H4 (cell line): ENCODE measurements at places on chromosomes 13 and 19.

DNA sequence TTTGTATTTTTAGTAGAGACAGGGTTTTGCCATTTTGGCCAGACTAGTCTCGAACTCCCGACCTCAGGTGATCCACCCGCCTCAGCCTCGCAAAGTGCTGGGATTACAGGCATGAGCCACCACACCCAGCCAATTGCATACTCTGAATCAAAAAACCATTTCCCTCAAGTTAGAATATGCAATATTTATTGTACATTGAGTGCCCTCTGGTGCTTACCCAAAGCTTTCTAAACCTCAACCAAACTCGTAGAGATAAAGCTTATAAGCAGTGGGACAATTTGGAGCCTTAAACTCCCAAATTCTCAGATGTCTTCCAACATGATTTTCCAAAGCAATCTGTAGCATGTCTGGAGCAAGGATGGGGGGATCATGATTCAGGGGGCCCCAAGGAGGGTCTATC lies 22.4 kb downstream of the RFXAP start:
- no peak for DNase-seq

DNA sequence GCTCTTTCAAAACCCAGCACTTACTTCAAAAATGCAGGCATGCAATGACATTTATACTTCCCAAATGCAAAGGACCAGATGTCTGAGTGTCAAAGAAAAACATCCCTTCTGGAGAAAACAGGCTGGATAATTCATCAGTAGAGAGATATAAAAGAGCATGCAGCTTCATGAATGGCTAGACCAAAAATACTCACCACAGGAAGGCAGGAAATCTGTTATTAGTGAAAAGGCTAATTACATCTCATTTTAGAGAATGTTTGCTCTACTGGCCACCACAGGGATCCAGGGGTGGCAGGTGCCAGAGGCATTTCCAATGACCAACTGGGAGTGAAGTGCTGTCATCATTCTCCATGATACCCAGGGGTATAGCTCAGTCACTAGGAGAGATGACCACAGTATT lies 106.5 kb downstream of the LHFPL6 start:
- DNase-seq: no peak

DNA sequence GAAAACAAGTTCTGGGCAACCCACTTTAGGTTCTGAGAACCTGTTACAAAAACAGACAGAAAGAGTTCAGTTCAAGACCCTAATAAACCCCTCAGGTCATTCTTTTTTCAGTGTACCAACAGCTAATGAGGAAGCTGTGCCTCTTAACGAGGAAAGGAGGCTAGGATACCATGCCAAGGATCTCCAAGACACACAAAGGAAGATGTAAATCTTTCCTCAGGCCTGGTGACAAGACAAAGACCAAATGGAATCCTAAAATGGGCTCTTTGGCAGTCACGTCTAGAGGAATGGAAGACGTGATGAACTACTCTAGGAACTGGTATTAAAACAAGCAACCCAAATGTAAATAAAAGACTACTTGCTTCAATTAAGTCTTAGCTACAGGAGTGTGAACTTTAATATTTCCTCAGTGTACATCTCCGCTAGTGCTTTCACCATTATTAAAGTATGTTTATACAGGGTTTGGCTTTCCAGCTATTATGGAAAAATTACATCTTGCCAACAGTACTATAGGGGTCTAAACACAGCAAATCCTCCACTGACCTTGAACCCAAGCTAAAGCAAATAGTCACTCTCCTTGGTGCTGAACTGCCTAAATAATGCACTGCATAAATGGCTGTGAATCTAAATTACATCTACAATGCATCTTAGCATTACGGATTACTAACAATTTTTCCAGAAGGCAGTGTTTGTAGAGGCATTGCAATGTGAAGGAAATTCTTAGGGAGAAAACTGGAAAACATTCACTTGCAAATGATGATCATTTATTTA lies 42.3 kb downstream of the ENOX1 start:
- DNase-seq: no peak

- no peak for DNase-seq
Observed at GRCh38 chr13:35920816-35921215, 210.4 kb downstream of the DCLK1 start.

GRCh38 chr13:103033999-103034398 lies 32.2 kb downstream of the SLC10A2 start:
- no peak for DNase-seq

DNA sequence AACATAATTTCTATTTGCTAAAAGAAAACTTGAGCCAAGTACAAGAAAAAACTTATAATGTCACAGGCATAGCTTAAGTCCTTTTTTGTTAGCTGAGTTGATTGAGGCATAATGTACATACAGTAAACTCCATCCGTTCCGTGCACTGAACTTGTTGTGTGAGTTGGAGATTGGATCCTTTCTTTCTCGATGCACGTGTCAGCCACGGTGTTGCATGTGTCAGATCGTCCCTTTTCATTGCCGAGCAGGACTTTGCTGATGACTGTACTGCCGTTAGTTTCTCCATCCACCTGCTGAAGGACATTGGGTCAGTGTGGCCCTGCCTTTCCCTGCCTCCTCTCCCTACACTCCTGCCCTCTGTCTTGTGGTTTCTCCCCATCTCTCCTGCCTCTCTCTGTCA lies 34.4 kb downstream of the IGFL2 start:
- DNase-seq: no peak

DNA sequence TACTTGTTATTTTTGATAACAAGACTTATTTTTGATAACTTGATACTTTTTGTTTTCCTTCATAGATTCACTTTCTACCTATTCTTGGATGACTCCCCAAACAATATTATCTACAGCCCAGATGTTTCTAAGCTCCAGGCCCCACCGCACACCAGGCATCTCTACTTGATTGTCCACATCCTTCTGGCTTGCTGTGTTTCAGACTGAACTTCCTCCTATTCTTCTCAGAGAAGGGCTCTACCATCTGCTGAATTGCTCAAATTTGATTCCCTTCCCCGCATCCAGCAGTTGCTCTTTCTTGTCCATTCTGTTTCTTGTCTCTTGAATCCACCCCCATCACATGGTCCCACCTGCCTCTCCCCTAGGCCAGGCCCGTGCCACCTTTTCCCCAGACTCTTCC lies 13.0 kb downstream of the NUDT15 start:
- no peak for DNase-seq

GRCh38 chr13:68304286-68304893 lies 1074.3 kb upstream of the PCDH9 start:
- DNase-seq: peak; percentile 8

DNA sequence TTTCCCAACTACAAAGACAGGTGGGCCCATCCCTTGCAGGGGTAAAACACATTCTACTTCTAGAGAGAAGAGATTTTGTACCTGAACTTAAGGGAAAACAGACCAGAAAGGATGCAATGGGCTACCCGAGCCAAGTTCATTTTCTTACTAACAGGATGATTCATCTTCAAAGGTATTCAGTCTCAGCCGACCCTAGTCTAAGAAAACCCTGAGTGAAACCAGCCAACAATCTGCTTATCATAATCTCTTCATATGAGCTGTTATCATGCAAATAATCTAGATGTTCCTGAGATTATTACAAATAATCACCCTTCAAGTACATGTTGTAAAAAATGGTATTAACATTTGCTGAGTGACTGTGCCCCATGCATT lies 15.6 kb downstream of the PABPC3 start:
- DNase-seq: no peak

DNA sequence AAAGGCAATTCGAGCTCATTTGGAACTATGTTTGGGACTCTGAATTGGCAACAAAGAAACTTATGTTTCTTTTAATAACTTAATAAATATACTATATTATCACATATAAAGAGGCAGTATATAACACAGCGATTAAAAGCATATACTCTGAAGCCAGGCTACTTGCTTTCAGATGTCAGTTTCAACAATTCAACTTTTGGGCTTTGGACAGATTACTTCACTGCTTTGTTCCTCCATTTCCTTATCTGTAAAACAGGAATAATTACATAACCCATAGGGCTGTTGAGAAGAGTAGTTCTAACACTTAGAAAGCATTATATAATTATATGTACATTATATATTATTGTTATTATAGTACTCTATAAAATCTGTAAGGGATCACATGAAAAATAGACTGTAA lies 107.2 kb downstream of the EDNRB start:
- no peak for DNase-seq

GRCh38 chr13:93660391-93661063 lies 433.9 kb downstream of the GPC6 start:
- no peak for DNase-seq

GRCh38 chr13:66553391-66553790 lies 676.7 kb downstream of the PCDH9 start:
- DNase-seq: no peak

- no peak for DNase-seq
Observed at GRCh38 chr19:43152214-43152613, 34.1 kb downstream of the PSG5 start.

DNA sequence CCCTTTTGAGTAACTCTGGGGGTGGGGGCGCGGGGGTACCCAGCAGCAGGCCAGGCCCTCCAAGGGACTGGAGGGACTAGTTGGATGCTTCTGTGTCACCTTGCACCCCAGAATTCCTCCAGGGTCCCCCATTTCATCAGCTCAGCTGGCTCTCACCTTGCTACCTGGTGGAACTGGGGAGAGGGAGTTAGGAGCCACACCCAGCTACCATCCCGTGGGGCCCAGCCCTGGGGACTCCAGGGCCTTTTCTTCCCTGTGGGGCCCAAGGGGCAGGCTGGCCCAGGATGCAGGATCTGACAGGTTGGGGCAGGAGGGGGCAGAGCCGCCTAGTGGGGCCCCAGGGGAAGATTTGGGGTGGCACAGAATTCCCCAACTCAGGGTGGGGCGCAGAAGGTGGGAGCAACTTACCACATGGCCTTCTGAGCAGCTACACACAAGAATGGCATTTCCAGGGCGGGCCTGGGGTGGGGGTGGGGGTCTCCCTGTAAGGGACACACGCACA lies 32.8 kb upstream of the NANOS3 start:
- no peak for DNase-seq

GRCh38 chr19:4456476-4456842 lies 1.1 kb downstream of the UBXN6 start:
- DNase-seq: no peak

DNA sequence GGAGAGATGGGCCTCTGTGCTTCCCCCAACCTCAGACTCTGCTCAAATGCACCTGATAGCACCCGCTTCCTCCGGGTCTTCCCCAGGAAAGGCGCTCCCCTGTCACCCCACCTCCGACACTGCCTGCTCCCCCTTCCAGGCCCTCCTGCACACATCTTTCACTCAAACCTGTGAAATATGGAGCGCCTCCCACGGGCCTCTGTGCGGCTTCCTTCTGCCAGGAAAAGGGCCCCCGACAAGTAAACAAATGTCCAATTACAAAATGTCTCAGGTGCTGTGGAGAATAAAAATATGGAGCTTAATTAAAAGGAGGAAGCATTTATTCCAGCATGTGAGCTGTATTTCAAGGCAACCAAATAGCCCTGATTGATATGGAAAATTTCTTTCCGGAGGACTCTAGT lies 15.6 kb upstream of the CCNE1 start:
- no peak for DNase-seq

GRCh38 chr13:39967199-39967959 lies 311.9 kb downstream of the COG6 start:
- DNase-seq: no peak

- DNase-seq: no peak
Observed at GRCh38 chr19:46724468-46724867, 7.6 kb upstream of the PRKD2 start.

- no peak for DNase-seq
Observed at GRCh38 chr13:94369972-94370436, 109.5 kb downstream of the DCT start.

GRCh38 chr19:19591133-19591825 lies 27.2 kb downstream of the PBX4 start:
- DNase-seq: peak; percentile 91

GRCh38 chr13:91313103-91313502 lies 34.4 kb upstream of the MIR17HG start:
- peak; percentile 19 for DNase-seq

DNA sequence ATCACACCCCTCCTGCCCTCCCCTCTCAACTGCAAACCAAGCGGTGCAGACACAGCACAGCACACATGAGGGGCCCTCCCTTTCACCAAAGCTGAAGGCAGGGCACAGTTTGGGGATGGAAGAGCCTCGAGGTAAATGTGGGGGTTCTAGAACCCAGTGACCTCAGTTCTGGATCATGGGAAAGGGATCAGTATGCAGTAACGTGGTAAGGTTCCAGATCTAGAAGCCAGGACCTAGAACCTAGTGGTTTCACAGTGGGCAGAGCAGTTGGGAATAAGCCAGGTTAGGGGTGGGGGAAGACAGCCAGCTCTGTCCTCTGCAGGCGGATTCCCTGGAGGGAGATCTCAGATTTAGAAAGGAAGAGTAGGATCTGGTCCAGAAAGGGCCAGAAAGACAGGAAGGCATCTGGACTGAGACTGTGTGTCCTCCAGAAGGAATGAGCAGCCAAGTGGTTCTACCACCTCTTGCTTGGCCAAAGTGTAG lies 3.1 kb downstream of the FTL start:
- DNase-seq: no peak

GRCh38 chr13:23658929-23659541 lies 88.8 kb downstream of the TNFRSF19 start:
- DNase-seq: no peak

DNA sequence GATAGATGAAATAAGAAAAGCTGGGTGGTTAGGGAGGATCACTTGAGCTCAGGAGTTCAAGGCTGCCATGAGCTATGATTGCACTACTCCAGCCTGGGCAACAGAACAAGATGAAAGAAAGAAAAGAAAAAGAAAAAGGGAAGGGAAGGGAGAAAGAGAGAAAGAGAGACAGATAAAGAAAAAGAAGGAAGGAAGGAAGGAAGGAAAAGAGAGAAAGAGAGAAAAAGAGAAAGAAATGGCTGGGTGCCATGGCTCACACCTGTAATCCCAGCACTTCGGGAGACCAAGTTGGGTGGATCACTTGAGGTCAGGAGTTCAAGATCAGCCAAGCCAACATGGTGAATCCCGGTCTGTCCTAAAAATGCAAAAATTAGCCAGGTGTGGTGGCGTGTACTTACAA lies 21.1 kb downstream of the TEX101 start:
- no peak for DNase-seq

DNA sequence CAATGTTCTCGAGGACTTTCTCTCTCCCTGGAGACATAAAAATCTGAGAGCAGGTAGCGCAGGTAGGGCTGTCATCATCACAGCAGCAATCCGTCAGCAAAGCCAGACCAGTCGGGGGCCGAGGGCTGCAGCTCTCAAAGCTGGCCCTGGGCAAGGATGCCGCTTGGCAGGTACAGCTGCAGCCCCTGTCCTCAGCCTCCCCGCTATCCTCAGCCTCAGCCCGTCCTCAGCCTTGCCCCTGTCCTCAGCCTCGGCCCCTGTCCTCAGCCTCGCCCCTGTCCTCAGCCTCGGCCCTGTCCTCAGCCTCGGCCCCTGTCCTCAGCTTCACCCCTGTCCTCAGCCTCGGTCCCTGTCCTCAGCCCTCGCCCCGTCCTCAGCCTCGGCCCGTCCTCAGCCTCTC lies 10.9 kb downstream of the C13orf46 start:
- DNase-seq: no peak

- DNase-seq: no peak
Observed at GRCh38 chr13:42876270-42876714, 94.9 kb downstream of the FAM216B start.

DNA sequence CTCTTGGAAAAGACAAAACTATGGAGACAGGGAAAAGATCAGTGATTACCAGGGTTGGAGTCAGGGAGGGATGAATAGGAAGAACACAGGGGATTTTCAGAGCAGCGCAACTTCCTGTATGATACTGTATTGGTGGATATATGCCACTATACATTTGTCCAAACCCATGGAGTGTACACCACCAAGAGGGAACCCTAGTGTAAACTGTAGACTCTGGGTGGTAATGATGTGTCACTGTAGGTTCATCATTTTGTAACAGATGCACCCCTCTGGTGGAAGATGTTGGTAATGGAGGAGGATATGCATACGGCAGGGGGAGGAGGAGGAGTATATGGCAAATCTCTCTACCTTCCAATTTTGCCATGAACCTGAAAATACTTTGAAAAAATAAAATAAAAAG lies 68.1 kb downstream of the UFM1 start:
- DNase-seq: peak; percentile 7
